ENCODE measurements at places on chromosomes 5 and 9.

GRCh38 chr5:116037236-116037822 is 5.1 kb downstream of the ARL14EPL start:
- no peak for DNase-seq

- no peak for DNase-seq
Measured at GRCh38 chr9:136021171-136021871, 60.1 kb upstream of the UBAC1 start.

DNA sequence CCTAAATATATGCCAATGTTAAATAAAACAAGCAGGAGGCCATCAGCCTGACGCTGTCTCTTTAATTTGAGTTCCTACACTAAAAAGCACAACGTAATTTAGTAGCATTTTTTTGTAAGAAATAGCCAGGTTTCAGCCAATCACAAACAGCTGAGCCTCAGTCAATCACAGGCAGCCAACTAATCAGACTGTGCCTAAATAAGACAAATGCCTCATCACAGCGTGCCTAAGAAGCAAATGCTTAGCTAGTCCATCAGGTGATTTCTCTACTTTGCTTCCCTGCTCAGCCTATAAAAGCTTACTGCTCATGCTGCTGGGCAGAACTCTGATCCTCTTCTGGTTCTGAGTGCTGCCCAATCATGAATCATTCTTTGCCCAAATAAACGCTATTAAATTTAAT is 38.3 kb upstream of the RORB start:
- no peak for DNase-seq

GRCh38 chr9:106321394-106322180 is 541.4 kb upstream of the ZNF462 start:
- DNase-seq: no peak

DNA sequence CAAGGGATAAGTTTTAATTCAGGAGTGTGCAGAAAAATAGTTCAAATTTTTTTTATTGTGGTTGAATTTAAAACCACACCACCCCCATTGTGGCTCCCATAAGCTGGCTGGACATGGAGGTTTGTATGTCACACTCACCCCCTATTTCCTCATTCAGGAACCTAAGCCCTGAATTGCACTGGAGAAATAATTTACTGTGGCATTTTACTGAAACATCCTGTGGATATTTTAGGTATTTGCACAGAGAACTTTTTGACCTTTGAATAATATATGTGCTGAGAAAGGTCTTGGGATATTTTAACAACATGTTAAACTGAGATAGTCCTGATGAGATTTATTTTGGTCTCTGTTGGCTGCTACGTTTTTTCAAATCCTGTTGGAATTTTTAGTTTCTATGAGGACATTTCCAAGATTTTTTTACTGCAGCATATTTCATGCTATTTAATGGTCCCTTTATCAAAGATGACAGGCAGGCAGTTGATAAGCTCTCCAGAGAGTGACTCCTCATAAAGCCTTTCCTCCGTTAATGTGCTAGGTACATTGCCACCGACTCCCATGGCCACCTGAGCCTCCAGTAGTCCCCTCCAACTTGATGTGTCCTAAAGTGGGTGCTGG is 51.2 kb upstream of the PALM2AKAP2 start:
- DNase-seq: no peak

DNA sequence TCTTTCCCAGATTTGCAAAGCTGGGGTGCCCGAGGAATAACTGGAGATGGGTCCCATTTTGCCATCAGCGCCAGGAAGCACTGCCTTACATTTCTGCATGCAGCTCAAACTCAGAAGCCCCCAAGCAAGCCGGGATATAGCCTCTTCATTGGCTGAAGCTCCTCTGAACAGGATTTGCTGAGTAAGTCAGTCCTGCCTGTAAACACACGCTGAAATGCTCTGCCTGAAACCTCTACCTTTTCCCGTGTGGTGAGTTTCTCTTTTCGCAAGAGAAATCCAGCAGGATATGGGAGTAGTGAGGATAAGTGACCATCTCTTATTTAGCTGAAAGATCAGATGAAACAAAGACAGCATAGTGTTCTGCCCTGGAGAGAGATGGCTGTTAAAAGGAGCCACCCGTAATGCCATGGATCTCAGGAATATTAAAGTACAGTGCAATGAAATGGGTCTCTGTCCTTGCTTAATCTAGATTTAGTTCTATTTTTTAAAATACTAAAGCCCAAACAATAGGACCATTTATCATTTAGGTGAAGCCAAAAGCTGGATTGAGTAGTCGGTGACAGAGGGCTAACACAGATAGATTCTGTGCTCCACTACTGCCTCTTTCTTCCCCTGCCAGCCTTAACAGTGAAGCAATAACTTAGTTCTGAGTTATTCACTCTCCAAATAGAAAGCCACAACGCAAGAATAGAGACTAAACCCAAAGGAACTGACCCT is 177.5 kb upstream of the PPP2R2B start:
- no peak for DNase-seq

DNA sequence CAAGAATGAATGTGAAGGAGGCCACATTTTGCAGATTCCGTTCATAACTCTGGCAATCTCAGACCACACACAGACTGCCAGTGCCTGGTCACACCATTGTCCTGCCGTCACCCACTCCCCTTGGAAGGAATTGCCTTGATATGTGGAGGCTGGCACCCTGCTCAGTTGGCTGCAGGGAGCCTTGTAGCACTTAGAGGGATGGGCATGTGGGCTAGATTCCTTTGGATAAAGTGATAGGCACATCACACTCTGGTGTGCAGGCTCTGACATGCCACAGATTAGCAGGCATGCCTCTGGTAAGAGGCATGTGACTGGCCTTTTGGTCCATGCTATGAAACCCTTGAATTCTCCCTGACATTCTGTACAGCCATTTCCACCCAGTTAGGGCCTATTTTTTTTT is 254.6 kb upstream of the PIK3R1 start:
- DNase-seq: no peak

- DNase-seq: no peak
Measured at GRCh38 chr9:378263-378662, 163.6 kb downstream of the DOCK8 start.

GRCh38 chr5:107342371-107342770 is 328.4 kb downstream of the EFNA5 start:
- DNase-seq: no peak

GRCh38 chr5:139565411-139566305 is 4.5 kb downstream of the UBE2D2 start:
- peak; percentile 24 for DNase-seq

DNA sequence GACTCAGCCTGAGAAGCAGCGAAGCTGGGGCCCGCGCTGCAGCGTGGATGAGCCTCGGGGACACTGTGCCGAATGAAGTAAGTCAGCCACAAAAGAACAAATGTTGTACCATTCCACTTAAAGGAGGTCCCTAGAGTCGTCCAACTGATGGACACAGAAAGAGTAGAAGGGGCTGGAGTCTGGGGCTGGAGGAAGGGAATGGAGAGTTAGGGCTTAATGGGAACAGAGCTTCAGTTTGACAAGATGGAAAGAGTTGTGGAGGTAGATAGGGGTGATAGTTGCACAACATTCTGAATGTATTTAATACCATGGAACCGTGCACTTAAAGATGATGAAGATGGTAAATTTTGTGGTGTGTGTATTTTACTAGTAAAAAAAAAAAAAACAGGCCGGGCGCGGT is 119.9 kb downstream of the EHMT1 start:
- no peak for DNase-seq

- DNase-seq: no peak
Measured at GRCh38 chr5:140855772-140856674, at the start of gene PCDHA10. Gene PCDHA10, plus strand, starts transcription at chr5:140855897. Its CDS starts 152 bp downstream, at chr5:140856049.

- no peak for DNase-seq
Measured at GRCh38 chr5:119275146-119275545, 80.7 kb upstream of the TNFAIP8 start.

DNA sequence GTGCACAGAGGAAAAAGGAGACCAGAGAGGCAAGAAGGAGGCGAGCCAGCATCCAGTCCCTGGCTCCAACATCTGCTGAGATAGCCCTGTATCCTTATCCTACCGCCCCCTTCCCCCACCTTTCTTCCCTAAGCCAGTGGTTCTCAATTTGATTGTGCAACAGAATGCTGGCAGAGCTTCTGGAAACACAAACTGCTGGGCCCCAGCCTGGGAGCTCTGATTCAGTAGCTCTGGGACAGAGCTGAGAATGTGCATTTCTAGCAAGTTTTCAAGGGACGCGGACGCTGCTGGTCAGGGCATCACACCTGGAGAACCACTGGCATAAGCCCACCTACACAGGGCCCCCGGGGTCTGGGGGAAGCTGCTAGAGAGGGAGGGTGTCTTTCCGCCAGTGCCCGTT is 21.1 kb downstream of the AK8 start:
- no peak for DNase-seq
